ENCODE measurements at places on chromosomes 7 and 10. TPM values are rescaled to one million over a fixed set of nuclear protein-coding genes. Genes with fewer than 3 reads are reported as not detected.

The FAM24A gene
- total RNA-seq: not detected

The TACC2 gene
- total RNA-seq: 121 TPM

The WEE2 gene
- not detected for total RNA-seq

The OR13A1 gene
- not detected for total RNA-seq

The MINDY4 gene
- 3.9 TPM for total RNA-seq

The KCNH2 gene
- total RNA-seq: 2.4 TPM

The UNC5B gene
- 31.3 TPM for total RNA-seq

The PMS2 gene
- total RNA-seq: 14.7 TPM

The SLC18A3 gene
- not detected for total RNA-seq

The GIMAP5 gene
- total RNA-seq: 27.6 TPM

The SLC29A4 gene
- 4.3 TPM for total RNA-seq

The TSPAN12 gene
- total RNA-seq: 68.3 TPM

The MPP7 gene
- total RNA-seq: 13.7 TPM

The GLI3 gene
- total RNA-seq: 0.53 TPM

The ARHGEF35 gene
- total RNA-seq: 8.3 TPM

The COL26A1 gene
- total RNA-seq: not detected

The IGFBP3 gene
- 82.2 TPM for total RNA-seq

The FAM25A gene
- not detected for total RNA-seq

The FAM53B gene
- 92.1 TPM for total RNA-seq
